ENCODE measurements at places on chromosomes 4 and X.

- no peak for DNase-seq
These were observed 148.6 kb upstream of the CNKSR2 start for GRCh38 chrX:21225643-21226042.

DNA sequence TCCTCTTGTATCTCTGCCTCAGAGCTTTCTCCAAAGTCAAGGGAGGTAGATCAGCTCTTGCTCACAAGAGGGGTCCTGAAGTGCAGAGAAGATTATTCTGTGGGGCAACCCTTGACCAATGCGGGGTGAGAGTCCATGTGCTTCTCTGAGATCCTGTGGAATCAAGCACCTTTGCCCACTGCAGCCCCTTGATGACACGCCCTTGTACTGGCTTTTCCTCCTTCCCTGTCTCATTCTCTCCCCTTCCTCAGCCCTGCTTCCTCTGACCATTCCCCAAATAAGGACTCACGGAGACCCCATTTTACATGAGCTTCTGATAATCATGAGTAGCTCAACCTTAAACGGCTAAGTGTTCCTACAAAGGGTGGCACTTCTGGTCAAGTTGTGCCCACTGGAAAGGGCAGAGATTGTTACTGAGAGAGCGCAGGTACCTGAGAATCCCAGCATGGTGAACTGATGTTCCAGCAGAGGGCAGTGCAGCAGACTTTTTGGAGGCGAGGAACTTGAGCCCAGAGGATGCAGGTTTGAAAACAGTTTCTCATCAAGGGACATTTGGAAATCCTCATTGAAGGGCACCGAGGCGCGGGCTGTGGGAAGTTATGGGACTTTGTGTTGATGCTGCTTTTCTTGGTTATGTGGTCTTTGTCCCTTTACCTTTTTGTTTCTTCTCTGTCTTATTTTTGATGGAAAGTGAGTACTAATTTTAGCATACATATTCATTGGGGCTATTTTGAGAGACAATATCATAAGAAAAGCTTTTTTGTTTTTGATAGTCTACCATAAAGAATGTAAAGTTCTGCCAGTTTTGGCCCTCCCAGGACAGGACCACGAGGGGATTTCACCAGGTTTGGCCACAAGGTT is 201.3 kb downstream of the RBM46 start:
- peak; percentile 72 for DNase-seq

GRCh38 chrX:10286195-10286594 is 129.4 kb downstream of the CLCN4 start:
- no peak for DNase-seq

DNA sequence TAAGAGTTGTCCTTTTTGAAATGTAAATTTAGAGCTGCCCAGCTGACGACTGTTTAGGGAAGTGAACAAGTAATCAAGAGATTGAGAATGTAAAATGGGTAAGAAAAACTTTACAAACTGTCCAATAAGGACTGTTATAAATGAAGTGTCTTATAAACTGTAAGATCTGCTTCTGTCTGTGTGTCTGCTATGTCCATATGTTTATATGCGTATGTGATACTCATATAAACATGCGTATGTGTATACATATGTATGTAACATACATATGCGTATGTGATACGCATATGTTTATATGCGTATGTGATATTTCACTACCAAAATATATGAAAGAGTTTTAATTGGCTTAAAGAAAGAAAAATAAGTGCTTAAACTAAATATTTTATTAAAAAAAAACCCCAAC is 416.0 kb upstream of the GALNTL6 start:
- DNase-seq, result no peak

DNA sequence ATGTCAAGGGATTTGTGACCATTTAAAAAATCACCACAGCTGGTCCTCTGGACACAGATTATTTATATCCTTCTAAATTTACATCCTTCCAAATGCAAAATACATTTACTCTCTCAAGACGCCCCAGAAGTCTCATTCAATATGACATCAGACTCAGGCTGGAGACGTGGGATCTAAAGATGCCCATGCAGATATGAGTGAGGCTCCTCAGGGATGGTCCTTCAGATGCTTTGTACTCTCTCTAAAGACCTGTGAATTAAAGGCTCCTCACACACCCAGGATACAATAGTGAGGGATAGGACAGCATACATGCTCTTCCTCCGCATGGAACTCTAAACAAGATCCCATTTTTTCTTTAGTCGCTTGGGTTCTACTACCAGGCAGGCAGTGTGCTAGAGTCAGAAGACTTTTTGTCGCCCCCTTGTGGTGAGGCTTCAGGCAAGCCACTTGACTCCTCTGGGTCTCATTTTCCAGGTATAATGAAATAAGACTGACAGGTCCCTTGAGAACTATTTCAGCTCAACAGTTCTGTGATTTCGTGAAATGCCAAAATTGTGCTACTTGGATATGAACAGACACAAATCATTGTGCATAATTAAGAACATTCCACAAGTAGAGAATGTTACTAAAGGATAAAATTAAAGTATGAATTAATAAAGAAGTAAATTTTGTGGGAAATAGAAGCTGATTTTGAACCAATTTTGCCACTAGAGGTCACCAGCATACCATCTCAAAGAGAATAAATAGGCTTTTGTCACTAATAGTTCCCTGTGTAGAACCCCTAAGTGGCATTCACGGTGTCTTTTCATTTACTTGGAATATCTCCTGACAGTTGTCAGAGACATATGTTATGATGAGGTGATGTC is 13.7 kb upstream of the SCOC start:
- peak; percentile 74 for DNase-seq

DNA sequence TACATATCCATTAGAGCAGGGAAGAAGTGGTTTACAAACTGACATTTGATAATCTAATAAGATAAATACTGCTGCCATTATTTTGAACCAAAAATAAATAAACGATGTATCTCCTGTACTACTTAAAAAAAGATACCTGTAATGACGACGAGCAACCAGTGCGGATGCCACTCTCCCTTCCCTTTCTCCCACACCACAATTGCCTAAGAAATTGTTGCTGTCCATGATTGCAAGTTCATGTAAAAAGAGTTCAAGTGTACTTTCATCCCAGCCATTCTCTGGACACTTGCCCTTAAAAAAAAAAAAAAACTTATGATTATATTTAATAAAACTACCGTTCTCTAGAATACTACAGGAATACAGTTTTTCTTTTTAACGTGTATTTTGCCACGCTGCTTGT is 1.4 kb downstream of the SEPSECS start:
- no peak for DNase-seq

DNA sequence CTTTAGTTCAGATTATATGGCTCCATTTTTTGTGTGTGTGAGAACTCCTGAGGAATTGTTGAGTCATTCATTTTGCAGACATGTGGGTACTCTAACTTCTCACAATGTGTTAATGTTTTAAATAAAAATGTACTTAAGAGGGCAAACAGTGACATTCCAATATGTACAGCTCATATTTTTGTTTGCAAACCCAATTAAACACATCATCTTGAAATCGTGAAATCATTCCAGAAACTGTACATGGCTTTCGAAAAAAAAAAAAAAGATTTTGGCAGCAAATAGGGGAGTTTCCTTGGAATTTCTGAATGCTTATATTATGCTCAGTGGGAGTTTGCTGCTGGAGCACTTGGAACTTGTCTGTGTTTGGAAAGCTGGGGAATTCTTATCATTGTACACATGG is 85.0 kb downstream of the HPGD start:
- DNase-seq, result no peak

Measured in mesothelial cell of epicardium (in vitro differentiated cells).